ENCODE measurements at places on chromosomes 16 and 17.

DNA sequence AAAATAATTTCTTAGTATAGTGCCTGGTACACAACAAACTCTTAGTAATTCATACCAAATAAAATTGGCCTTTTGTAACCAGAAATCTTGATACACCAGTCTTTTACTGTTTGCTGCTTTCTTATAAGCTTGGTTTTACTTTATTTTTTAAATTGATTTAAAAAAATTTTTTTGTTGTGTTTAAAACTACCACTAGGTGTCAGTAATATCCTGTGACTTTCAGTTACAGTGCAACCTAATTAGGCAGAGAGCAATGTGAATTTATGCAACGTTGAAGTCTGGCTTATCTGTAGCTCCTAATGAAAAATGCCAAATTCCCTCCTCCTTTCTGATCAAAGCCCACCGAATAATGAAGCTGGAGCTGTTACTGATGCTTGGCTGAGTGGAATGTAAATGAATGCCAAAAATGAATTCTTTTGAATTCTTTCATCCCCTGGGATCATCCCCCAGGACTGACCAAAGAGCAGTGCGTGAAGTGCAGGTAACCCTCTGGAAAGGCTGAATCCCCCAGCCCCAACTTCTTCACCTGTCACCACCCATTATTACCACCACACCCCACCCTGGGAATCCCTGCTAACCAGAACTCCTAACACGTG, 3.8 kb downstream of the ERCC4 start:
- DNase-seq, result no peak

GRCh38 chr17:80941171-80941570, 50.5 kb upstream of the CHMP6 start:
- no peak for DNase-seq

- no peak for DNase-seq
These were observed 12.7 kb downstream of the TEX2 start for GRCh38 chr17:64250233-64250835.

- no peak for DNase-seq
These were observed 151.4 kb downstream of the TMEM132E start for GRCh38 chr17:34730816-34731215.

DNA sequence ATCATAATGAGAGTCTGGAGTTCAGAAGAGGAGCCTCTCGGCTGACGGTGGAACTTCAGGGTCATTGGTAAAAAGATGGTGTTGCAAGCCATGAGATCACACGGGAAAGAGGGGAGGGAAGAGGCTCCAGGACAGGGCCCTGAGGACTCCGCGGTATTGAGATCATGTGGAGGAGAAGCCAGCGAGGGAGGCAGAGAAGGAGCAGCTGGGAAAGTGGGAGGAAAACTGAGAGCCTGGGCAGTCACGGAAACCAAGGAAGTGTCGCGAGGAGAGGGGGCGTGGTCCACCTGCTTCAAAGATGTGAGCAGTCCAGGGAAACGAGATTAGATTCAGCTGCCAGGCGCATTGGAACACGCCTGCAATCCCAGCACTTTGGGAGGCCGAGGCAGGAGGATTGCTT, 27.7 kb upstream of the SBK1 start:
- DNase-seq, result no peak

DNA sequence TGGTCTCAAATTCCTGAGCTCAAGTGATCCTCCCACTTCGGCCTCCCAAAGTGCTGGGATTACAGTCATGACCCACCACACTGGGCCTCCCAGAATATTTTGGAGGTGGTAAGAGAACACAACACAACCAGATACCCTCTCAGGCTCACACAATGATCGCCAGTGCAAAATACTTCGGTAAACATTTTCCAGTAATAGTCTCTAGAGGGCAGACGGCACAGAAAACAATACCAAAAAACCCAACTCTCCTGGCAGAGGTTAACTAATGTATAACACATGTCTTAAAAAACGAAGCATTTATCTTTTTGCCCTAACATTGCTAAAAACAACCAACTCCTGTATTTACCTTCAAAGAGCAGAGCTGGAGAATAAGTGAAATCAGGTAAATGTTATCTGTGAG, 10.5 kb downstream of the NUFIP2 start:
- no peak for DNase-seq

GRCh38 chr17:20996724-20997615, 45.8 kb downstream of the USP22 start:
- no peak for DNase-seq

DNA sequence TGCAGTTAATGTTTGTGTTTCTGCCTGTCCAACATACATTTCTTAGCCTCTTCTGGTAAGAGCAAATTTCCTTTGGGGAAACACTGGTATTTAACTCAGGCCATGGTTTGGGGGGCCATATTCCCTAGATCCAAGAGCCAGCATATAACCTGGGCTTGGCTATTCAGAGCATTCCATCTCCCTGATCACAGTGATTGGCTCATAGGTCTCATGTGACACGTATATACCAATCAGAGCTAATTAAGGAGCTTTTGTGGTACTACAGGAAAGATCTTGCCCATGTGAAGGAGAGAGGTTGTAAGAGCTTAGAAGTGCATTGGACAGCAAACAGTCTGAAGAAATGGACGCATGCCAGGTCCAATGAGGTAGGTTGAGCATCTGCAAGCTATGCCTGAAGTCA, 33.4 kb upstream of the GPR139 start:
- no peak for DNase-seq

- DNase-seq, result no peak
These were observed 214.3 kb upstream of the N4BP1 start for GRCh38 chr16:48824271-48824670.

DNA sequence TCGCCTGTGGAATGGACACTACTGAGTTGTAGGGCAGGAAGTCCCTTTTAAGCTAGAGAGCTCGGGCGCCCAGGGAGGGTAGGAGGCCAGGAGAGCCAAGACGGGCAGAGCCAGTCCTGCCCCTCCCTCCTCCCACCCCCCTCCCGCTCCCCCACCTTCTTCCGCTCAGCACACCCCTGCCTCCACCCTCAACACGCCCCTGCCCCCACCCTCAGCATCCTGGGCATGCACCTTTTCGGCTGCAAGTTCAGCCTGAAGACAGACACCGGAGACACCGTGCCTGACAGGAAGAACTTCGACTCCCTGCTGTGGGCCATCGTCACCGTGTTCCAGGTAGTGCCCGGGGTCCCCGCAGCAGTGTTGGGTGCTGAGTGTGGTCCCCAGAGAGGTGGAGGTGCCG, 18.3 kb downstream of the TPSG1 start:
- DNase-seq, result no peak

- DNase-seq, result no peak
These were observed 435.7 kb downstream of the ZFHX3 start for GRCh38 chr16:72612256-72612655.

- no peak for DNase-seq
These were observed 306.1 kb upstream of the KIF2B start for GRCh38 chr17:53516636-53517035.

- DNase-seq, result no peak
These were observed 177.8 kb upstream of the TBX2 start for GRCh38 chr17:61221597-61222471.

DNA sequence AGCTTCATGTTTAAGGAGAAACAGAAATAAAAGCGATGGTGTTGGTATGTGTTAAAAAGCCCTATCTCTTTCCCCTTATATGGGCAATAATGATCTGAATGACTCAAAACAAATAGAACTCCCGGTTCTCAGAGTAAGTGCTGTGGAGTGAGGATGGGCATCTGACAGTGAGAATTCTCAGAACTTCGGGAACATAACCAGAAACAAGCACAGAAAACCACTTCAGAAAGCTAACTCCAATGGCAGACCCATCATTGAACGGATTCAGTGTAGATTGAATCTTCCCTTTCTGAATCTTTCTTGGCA, 67.2 kb downstream of the CDH8 start:
- no peak for DNase-seq

DNA sequence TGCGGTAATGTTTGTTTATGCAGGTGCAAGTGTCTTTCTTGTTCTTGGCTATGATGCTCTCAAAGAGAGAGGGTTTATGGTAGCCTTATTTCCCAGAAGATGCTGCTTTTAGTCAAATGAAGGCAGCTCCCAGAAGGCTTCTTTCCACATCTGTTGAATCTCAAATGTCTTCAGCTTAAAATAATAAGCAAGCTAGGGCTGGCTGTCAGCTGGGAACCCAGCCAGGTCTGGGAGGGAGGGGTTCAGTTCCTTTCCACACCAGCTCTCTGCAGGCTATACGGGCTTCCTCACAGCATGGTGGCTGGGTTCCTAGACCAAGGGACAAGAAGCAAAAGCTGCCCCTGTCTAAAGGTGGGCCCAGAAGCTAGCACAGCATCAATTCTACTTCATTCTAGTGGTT, 47.4 kb upstream of the ATF7IP2 start:
- DNase-seq, result no peak

GRCh38 chr17:42964161-42964932, at the start of gene AARSD1:
Gene AARSD1, minus strand, starts transcription at chr17:42964454. Its CDS starts 14 bp downstream, at chr17:42964440.
- DNase-seq, result peak; percentile 79

DNA sequence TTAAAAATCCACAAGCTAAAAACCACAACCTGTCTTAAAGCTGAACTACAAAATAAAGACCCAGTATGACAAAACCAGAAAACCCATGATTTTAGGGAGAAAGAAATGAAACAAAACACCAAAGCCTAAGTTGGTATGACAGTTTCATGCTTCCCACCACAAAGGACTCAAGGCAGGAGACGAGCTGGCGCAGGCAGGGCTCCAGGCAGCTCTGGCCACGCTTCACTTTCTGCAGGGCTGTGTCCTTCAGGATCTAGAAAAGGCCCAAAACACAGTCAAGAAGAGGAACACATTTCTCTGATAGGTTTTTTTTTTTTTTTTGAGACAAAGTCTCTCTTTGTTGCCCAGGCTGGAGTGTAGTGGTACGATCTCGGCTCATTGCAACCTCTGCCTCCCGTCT, 75.3 kb downstream of the WDR59 start:
- DNase-seq, result no peak

- DNase-seq, result no peak
These were observed 841 bp downstream of the C16orf89 start for GRCh38 chr16:5064915-5065314.

GRCh38 chr17:48027322-48027981, 10.1 kb downstream of the COPZ2 start:
- DNase-seq, result no peak

- no peak for DNase-seq
These were observed 582.1 kb downstream of the RBFOX1 start for GRCh38 chr16:7914748-7915147.

DNA sequence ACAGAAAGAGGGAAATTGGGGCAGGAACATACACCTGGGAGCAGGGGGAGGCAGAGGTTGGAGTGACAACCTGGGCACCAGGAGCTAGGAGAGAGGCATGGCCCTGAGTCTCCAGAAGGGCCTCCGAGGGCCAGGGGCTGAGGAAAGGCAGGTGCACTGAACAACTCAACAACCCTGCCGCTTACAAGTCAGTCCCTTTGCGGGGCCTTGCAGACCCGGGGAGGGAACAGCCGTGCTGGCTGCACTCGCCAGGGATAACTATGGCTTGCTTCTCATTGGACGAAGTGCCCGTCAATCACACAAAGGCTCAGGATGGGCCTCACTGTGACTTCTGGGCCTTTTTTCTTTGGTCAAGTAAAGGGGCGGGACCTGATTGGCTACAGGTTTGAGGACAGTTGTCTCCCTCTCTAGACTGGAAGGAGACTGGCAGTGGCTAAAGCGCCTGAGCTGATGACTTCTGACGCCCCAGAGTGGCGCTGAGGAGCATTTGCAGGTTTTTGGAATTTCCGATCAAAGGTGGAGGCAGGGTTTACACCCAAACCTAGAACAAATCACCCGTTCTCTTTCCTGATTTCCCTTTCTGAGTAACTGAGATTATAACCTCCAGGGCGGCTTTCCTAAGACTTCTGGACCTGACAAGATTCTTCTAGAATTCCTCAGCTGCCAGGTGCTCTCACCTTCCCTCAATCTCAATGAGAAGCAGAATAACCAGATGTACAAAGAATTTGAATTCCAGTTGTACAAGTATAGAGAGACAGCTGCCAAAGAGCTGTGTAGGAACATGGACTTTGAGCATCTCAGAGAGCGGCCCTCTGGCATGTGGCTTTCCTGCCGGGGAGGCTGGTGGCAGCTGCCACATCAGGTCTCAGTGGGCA, 27.6 kb upstream of the ST6GALNAC2 start:
- DNase-seq, result no peak

DNA sequence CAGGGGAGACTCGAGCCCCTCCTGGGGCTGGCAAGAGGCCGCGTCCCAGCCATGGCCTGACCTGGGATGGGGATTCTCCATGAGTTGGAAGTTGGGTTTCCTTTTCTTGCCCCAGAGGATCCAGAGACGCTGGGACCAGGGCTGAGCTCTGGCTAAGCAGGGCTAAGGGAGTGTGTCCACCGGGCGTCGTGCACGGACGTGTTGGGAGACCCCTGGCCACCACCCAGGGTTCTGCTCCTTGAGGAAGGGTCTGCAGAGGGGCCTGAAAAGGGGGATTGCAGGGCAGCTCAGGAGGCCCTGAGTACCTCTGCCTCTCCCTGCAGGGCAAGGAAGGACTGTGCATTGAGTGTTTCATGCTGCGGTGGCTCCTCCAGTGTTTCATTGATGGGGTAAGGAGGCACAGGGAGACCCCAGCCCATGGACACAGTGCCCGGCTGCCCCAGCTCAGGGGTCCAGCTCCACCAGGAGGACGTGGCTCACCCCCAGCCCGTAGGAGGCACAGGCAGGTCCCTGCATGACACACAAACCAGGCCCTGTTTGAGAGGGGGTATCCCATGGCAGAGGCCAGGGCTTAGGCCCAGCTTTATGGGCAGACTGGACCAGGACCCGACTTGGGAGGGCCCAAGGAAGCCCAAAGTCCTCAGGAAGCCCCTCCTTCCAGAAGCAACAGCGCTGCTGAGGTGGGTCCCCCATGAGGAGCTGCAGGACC, 47.5 kb downstream of the USP22 start:
- no peak for DNase-seq

DNA sequence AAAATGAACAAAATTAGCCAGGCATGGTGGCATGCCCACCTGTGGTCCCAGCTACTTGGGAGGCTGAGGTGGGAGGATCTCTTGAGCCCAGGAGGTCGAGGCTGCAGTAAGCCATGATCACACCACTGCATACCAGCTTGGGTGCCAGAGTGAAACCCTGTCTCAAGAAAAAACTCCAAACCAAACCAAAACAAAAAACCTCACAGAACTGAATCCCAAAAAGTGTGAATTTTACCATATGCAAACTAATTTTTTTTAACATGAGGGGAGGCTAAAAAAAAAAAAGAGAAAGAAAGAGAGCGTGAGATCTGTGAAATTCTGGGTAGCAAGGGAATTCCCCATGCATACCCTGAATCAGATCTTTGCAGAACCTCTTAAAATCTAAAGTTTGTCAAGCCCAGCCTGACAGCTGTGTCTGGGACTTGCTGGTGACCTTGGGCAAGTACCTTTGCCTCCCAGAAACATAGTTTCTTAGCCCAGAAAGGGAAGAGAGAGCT, 17.1 kb upstream of the CDH1 start:
- DNase-seq, result no peak

DNA sequence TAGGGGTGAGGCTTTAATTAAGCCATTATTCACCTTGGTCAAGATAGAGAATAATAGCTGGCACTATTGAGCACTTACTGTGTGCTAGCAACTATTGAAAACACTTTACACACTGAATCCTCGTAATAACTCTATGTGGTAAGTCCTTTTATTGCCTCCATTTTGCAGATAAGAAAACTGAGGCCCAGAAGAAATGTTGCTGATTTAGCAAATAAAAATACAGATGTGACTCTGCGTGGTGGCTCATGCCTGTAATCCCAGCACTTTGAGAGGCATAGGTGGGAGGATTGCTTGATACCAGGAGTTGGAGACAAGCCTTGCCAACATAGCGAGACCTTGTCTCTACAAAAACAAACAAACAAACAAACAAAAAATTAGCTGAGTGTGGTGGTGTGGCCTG, 19.4 kb downstream of the OTOA start:
- DNase-seq, result no peak

GRCh38 chr16:74774223-74775139, at the start of gene FA2H:
Gene FA2H, minus strand, starts transcription at chr16:74774820. Its CDS starts 65 bp downstream, at chr16:74774755.
- DNase-seq, result peak; percentile 20

Data from activated CD8-positive, alpha-beta memory T cell treated with anti-CD3 and anti-CD28 coated beads for 4 hours (primary cell).